Epithelial cell of proximal tubule (primary cell): ENCODE measurements at places on chromosomes 12 and 14.

DNA sequence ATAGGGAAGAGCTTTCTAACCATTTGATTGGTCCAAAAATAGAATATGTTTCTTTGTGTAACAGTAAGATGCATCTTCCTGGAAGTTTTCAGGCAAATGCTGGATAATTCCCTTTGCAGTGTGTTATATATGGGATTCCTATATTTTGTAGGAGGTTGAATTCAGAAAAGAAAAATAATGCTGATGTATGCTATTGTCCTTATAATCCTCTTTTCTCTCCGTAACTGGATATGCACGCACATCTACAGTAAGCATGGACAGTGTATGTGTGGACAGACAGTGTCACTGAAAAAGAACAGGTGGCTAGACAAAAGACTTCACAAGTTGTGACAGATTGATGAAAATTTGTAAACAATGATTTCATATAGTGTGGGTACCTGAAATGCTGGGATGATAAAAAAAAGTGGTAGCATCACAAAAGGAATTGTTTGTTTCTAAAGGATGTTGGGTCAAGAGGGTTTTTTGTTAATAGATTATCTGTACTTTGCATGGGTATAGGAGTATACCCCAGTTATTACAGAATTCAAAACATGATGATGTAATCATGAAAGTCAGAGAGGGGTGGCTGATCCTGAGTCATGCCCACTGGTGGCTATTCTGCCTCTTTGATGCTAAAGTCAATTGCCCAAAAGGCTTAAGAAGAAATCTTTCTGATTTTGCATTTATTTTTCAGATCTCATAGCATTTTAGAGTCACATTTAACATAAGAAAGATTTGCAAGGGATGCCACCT is 160.7 kb upstream of the TMTC1 start:
- DNase-seq, result no peak

DNA sequence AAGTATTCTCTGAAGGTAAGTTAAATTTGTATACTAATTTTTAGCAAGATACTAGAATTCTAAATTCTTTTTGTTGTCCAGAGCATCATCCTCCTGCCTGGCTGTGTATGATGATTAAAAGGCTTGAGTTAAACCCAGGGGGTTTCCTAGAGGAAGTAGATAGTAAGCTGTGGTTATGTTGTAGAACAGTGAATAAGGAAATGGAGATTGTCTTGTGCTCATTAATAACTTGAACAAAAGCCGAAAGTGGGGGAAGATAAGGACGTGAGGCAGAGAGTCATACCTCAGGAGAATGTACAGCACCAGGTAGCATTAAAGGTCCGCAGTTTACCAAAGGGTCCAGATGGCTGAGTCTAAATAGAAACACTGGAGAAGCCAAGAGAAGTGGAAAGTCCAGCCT is 42.0 kb downstream of the CKB start:
- DNase-seq, result no peak

DNA sequence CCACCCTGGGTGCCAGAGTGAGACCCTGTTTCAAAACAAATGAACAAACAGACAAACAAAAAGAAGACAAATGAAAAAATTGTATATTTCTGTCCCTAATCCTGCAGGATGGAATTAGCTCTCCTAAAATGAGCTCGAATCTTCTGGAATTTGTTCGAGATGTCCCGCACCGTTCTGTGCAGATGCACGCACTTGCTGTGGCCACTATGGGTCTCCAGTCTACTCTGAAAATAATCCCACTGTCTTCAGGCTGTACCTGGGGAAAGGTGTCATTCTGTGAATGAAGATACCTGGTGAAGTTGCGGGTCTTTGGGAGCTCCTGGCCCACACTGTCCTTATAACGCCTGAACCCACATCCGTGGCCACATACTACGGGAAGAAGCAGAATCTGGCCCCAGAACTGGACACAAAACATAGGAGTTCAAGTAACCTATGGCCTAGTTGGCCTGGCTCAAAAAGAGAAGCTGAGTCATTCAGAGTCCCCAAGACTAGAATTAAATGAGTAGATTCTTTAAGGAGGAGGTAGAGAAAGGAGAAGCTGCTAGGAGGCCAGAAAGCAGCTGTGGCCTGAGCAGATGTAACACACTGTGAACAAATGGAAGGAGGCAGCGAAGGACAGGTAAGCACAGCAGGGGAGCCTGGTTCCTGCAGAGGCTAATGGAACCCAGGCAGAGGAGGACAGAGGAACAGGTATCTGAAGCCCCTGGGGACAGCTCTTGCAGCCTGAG is 108.6 kb downstream of the FOXN3 start:
- no peak for DNase-seq

GRCh38 chr14:104666981-104667380 is 22.4 kb upstream of the INF2 start:
- no peak for DNase-seq

DNA sequence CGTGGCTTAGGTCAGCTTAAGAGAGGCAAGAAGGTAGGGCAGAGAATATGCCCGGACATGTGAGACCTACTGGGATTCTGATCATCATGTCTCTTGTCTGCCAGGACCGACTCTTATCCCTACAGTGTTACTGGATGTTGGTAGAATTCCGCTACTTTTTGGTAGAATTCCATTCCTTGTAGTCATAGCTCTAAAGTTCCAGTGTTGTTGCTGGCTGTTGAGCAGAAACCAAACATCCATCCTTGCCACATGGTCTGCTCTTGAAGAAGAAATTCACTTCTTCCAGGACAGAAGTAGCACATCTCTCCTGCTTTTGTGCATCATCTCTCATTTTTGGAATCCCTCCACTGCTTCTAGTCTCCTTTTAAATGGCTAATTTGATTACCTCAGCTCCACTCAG is 453.7 kb downstream of the RPL10L start:
- no peak for DNase-seq

GRCh38 chr14:52117111-52117832 is 48.4 kb upstream of the NID2 start:
- no peak for DNase-seq
